MG63 (cell line): ENCODE measurements at places on chromosomes 6 and 20. TPM values are rescaled to one million over a fixed set of nuclear protein-coding genes. Genes with fewer than 3 reads are reported as not detected.

DNA sequence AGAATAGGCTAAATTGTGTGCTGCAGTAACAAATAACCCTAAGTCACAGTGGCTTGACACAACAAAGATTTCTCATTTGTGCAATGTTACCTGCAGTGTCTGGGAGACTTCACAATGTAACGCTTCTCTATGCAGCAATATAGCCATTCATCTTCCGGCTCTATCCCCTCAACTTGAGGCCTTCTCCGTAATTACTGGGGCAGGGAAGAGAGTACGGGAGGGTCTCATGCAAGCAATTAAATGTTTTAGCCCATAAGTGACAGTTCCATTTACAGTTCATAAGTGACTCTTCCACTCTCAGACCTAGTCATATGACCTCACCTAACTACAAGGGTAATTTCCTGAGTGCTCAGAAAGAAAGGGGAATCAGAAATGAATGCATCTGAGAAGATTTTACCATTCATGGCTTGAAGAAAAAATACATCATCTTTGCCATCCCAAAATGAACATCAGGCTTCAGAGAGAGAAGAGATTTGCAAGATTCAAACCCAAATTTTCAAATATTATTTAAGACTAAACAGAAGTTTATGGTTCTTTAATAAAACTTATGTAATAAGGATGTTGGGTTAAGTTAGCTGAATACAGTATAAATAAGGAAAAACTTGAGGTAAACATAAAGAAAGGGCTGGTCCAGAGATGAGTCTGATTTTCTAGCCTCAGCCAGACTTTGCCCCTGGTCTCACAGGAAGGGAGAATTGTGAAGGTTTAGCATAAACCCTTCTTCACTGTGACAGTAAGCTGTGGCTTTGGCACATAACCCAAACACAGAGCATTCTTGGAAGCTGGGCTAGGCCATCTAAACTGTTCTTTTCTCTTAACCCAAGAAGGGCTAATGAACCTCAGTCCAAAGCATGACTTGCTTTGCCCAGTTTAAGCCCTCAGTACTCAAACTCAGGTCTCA lies 13.3 kb downstream of the GPR6 start:
- DNase-seq, result no peak

GRCh38 chr6:1758076-1758679 lies 148.5 kb downstream of the FOXC1 start:
- DNase-seq, result no peak

DNA sequence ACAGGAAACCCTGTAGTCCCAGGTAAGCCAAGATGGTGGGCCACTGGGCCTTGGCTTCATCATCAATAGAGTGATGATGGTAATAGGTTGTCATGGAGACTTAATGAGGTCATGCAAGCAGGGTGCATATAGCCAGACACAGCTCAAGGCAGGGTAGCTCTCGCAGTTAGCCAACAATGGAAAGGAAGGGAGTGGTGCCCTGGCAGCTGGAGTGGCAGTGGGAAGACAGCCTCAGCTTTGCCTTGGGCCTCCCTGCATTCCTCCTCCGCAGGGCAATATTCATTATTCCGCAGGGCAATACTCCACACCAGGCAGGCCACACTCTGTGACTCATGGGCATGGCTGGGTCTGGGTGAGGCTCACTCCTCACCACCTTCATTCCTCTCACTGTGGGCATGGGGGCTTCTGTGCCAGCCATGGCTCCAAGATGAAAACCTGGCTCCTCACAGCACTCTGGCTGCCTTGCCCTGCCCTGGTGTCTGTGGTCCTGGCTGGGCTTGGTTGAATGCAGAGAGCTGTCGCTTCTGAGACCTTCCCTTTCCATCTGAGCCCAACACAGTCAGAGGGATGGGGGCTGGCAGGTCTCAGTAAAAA lies 163.1 kb upstream of the PMEPA1 start:
- no peak for DNase-seq

DNA sequence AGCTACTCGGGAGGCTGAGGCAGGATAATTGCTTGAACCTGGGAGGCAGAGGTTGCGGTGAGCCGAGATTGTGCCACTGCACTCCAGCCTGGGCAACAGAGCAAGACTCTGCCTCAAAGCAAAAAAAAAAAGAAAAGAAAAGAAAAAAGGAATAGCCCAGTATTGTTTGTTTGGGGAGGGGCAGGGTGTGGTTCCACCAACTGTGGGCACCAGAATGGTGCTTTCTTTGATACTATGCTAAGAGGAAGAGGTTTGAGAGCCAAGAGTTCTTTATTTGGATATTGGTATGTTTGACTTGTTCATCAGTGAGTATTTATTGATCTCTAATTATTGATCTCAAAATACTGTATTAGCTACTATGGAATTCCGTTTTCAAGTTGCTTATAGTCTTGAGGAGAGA lies 72.3 kb downstream of the CEP57L1 start:
- DNase-seq, result no peak

GRCh38 chr6:1415416-1416063 lies 26.2 kb downstream of the FOXF2 start:
- peak; percentile 62 for DNase-seq

DNA sequence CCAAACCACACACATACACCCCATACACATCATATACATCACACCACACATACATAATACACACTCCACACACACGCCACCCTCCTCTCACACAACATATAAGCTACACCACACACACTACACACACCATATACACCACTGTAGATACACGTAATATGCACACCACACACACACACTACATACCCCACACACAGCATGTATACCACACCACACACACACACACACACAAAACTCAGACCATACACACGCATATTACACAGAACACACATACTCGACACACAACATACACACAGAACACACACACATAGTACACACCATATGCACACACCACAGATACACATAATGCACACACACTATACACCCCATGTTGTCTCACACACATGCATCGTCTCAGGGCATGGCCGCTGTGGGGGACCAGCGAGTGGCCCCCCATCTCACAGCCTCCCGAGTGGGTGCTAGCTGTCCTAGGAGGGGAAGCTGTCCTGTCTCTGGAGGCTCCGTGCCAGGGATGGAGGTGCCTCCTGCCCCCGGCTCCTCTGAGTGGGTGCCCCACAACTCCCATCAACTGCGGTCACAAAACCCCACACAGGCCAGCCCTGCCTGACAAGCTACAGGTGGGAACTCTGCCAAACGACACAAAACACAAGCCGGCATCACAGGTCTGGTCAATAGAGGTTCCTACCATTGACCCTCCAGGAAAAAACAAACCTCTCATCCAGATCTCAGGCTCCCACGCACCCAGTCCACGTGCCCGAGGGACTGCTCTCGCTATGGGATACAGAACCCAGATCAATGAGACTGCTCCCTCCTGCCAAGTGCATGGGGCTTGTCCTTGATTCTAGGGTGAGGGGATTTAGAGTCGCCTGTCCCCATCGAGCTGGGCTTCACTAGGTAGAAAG lies 49.1 kb downstream of the DACT2 start:
- no peak for DNase-seq

Gene TMEM217
- total RNA-seq, result 0.17 and 0.36 TPM in 2 replicates

- no peak for DNase-seq
Observed at GRCh38 chr6:152298055-152298647, 339.0 kb downstream of the SYNE1 start.

GRCh38 chr6:134464690-134465411 lies 146.9 kb upstream of the SGK1 start:
- peak; percentile 73 for DNase-seq

DNA sequence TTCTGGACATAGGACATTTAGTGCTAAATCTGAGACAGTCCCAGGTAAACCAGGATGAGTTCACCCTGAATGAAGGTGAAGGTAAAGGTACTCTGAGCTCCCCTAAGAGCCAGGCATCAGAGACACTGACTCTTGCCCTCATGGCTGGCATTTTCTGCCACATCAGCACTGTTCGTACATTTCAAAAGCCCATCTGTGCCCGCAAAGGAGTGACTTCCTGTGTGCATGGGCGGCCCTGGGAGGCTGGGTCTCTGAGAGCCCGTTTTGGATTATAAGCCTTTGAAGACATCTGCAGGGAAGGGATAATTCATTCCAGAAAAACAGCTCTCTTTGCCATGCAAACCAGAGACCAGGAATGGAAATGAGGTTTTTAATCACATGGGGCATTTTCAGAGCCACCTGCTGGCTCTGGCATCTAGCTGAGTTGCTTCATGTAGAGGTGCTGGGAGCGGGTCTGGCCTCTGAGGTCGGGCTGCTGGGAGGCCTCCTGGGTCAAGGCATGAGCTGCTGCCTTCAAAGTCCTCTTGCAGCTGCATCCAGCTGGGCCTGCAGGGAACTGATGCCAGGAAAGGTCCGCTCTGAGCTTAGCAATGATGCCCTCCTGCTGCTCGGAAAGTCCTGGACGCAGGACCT lies 348.3 kb downstream of the DHX35 start:
- DNase-seq, result no peak

Gene ZBTB12
- total RNA-seq, result 0.67 and 9.3 TPM in 2 replicates

Gene RAB44
- total RNA-seq, result not detected in 2 replicates

GRCh38 chr6:95593025-95593424 lies 15.7 kb downstream of the MANEA start:
- peak; percentile 28 for DNase-seq

Gene SLC22A23
- total RNA-seq, result 0.12 and 2.8 TPM in 2 replicates

Gene SLC32A1
- not detected in 2 replicates for total RNA-seq

Gene BFSP1
- total RNA-seq, result 0.99 and 2.3 TPM in 2 replicates

DNA sequence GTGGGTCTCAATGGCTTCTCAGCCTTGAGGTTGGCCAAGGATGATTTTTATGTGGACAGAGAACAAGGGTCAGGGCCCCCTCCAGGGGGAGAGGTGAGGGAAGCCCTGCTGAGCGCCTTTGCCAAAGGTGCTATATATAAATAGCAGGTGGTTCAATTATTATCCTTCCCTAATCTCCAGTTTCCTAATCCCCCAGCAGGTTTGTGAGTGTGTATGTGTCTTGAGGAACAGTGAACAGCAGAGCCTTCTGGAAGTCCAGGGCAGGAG lies 3.2 kb upstream of the SIRPA start:
- no peak for DNase-seq

Gene HLA-DRB1
- not detected in 2 replicates for total RNA-seq

- no peak for DNase-seq
Observed at GRCh38 chr20:11431621-11432020, 486.1 kb upstream of the BTBD3 start.

GRCh38 chr6:108748959-108749358 lies 99.3 kb upstream of the ARMC2 start:
- no peak for DNase-seq

DNA sequence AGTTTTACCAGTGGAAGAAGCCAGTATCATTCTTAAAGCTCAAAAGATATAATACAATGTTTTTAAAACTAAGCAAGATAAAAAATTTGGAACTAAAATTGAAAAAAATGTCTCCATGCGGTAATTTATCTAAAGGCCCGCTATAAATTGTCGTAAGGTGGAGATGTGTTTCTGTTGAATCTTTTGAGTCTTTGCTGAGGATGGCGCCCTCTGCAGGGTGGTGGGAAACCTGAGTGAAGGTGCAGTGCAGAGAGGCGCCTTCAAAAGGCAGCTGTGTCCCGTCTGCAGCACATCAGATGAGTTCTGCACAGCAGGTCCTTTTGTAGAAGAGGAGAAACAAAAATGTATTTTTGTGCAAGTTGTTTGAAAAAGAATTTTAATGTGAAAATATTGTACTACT lies 29.4 kb upstream of the KIF25 start:
- DNase-seq, result peak; percentile 33

Gene PBOV1
- total RNA-seq, result not detected in 2 replicates

DNA sequence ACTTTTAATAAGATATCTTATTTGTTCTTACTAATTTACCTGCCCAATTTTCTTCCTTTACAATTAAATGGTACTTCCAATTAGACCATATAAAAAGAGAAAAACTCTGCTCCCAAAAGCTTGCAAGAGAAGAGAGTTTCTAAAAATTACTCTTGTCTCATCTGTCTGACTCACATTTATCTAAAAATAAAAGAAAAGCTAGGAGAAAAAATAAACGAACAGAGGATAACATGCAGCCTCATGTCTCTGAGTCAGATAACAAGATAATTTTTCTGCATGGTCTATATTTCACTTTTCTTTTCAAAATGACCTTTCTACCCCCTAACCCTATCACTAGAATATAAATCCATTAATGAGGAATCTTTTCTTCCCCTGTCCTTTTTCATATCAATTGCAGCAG lies 127.2 kb upstream of the TCF21 start:
- DNase-seq, result no peak

GRCh38 chr6:118724211-118724610 lies 72.8 kb upstream of the CEP85L start:
- no peak for DNase-seq

GRCh38 chr20:32628960-32629530 lies 43.9 kb upstream of the NOL4L start:
- DNase-seq, result no peak

DNA sequence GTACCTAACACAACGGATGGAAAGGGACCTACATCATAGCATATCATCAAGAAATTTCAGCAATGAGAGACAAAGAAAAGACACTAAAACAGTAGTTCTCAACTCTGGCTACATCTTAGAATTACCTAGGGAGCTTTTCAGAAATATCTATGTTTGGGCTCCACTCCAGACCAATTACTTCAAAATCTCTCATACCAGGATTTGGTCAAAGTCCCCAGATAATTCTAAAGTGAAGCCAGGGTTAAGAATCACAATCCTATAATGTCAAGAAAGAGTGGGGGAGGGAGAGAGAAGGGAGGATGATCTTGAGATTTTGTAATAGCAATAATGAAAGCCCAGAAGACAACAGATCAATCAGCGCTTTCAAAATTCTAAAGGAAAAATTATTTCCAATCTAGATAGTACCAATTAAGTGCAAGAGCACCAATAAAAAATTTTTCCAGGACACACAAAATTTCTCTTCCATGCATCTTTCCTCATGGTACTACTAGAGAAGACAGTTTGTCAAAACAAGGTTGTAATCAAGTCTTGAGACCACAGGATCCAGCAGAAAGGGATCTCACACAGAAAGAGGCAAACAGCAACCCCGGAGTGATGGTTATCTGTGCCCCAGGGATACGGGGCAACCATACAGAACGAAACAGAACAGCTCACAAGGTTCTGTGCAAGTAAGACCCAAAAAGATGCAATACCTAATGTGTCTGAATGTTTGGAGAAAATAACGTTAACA lies 152.9 kb upstream of the DST start:
- DNase-seq, result no peak

GRCh38 chr6:150894191-150894744 lies 28.8 kb downstream of the MTHFD1L start:
- no peak for DNase-seq

Gene ARMC12
- total RNA-seq, result not detected in 2 replicates

Gene HTR1E
- total RNA-seq, result not detected in 2 replicates

Gene TFAP2A
- total RNA-seq, result 9.5 and 14.8 TPM in 2 replicates
